ENCODE measurements at places on chromosomes 1 and 21.

- no peak for DNase-seq
These were observed 134.0 kb downstream of the FAM78B start for GRCh38 chr1:166032572-166033371.

- no peak for DNase-seq
These were observed 3.4 kb downstream of the RIPK4 start for GRCh38 chr21:41763398-41763931.

GRCh38 chr21:46229133-46229922 is 754 bp upstream of the LSS start:
- DNase-seq, result no peak

DNA sequence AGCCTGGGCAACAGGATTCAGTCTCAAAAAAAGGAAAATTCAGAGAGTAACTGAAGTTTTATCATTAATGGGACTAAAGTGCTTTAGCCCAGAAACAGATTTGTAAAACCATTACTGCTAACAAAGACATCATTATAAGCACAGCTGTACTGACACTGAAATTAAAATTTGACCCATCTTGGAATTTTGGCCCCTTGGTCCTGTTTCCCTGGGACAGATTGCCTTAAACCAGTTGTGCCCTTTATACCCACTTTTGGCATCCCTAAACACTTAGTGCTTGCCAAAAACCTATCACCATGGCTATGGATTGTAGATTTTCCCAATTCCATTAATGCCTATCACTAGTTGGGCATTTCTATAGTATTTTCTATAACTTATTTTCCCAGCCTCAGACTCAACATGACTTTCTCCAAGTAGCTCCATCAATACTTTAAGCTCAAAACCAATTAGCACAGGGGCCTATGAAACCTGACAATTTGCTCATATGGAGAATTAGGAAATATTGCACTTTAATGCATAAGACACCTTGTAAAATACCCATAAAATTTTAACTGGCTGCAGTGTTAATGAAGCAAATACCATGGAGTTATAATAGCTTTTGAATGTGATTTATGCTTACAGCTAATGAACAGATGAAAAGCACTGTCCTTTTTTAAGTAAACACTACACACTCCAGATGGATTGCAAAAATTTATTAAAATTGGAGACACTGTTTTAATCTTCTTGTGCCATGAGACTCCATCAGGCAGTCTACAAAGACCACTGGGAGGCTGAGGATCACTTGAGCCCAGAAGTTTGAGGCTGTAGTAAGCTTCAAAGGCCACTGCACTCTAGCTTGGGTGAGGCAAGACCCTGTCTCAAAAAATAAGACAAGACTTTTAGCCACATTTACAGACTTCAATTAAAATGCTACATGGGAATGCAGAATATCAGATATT is 4.3 kb downstream of the GAS5 start:
- DNase-seq, result no peak

DNA sequence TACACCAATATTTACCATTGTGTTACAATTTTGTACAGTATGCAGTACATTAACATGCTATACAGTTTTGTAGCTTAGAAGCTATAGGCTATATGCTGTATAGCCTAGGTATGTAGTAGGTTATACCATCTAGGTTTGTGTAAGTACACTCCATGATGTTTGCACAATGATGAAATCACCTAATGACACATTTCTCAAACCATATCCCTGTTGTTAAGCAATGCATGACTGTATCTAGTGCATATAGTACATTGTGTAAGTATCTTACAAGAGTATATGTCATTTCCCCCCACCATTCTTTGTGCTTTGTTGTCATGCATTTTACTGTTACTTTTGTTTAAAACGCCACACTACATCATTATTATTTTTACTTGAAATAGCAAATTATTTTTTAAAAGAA is 65.7 kb upstream of the RNF11 start:
- DNase-seq, result no peak

Data from head of caudate nucleus (tissue), 42 donors.